CD14-positive monocyte (primary cell): ENCODE measurements at places on chromosomes 12 and 14.

GRCh38 chr14:39592116-39592789, 160.0 kb upstream of the FBXO33 start:
- DNase-seq = no peak

- DNase-seq = no peak
Measured at GRCh38 chr12:5379749-5380496, 52.0 kb upstream of the NTF3 start.

DNA sequence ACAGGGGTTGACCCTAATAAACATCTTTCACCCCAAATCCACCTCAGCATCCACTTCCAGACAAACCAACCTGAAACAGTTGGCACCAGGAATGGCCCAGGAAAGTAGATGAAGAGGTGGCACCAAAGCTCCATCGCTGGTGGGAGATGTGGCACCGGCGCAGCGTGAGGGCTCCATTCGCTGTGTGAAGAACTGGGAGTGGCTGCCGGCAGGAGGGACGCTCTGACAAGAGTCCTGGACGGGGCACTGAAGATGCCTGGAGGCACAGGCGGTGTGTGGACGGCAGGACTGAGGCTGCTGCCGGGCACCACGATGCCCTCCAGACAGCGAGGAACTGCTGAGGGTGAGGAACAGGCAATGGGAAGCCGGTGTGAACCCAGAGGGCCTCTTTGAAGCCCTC, 29.3 kb downstream of the DIO3 start:
- no peak for DNase-seq

GRCh38 chr12:68113644-68114043, 45.9 kb downstream of the IFNG start:
- DNase-seq = no peak

- peak; percentile 2 for DNase-seq
Measured at GRCh38 chr14:23694949-23695663, 58.9 kb downstream of the DHRS2 start.

DNA sequence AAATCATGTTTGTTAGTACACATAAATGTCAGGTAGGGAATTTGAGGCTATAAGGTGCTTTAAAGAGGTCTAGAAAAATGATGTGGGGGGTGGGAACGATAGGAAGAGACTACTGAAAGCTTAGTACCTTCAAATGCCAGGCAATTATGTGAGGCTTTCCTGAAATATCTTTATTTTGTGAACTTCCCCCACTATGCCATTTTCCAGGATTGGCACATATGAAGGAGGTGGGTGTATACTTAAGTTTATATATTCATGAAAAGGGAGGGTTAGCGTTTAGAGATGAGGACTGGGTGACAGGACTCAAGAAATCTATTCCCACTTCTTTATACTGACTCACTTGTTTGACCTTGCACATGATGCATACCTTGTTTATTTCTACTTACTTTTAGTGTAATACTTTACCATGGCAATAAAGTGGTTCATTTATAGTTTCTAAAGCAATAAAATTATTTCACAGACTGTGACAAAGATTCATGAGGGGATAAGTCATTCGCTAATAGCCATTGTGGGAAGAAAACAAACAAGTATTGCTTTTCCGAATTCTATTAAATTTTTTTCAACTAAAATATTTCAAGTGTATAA, 77.1 kb downstream of the PLEKHA5 start:
- no peak for DNase-seq

DNA sequence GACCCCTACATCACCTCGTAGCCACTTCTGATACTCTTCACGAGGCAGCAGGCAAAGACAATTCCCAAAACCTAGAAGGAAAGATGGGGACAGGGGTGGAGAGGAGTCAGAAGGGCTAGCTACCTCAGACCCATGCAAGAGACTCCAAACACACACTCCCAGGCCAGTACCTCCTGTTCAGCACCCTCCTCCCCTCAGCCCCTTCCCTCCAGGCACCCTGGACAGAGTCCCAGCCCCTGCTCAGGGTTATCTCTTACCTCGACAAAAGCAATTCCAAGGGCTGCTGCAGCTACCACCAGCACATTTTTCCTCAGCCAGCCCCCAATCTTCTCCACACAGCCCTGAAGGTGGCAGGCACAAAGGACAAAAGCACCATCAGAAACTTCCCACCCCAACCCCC, 3.3 kb downstream of the CD63 start:
- no peak for DNase-seq

GRCh38 chr14:55026441-55026792, 482 bp downstream of the WDHD1 start:
- peak; percentile 4 for DNase-seq

DNA sequence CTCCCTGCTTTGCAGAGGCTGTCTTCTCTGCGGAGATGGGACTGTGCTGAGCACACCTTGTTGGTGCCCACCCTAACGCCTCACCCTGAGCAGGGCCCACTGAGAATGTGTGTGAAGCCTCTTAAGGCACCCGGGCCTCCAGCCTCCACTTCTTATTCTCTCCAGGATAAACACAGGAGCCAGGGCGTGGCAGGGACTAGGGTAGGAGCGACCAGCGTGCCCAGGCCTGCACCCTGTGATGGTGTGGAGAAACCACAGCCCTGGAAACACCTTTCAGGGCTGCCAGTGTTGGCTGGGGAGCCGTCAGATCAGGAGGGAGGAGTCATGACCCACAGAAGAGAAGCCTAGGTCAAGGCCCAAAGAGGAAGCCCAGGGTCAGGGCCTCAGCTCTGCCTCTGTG, 41.3 kb downstream of the VDR start:
- no peak for DNase-seq

GRCh38 chr14:52299692-52300278, 14.3 kb upstream of the PTGER2 start:
- peak; percentile 61 for DNase-seq

GRCh38 chr12:75432924-75433323, 42.0 kb downstream of the GLIPR1L2 start:
- DNase-seq = no peak
